BJ (cell line): ENCODE measurements at places on chromosomes 2 and 18. TPM values are rescaled to one million over a fixed set of nuclear protein-coding genes. Genes with fewer than 3 reads are reported as not detected.

GRCh38 chr18:44356566-44357157, 324.0 kb upstream of the SETBP1 start:
- DNase-seq, result no peak

Gene DES
- 5.4 and 7.0 TPM in 2 replicates for polyA plus RNA-seq

Gene LINC00305
- not detected in 2 replicates for polyA plus RNA-seq

Gene ADAM17
- 8.7 and 11.1 TPM in 2 replicates for polyA plus RNA-seq

Gene IL1A
- polyA plus RNA-seq, result 0.11 and 0.17 TPM in 2 replicates

DNA sequence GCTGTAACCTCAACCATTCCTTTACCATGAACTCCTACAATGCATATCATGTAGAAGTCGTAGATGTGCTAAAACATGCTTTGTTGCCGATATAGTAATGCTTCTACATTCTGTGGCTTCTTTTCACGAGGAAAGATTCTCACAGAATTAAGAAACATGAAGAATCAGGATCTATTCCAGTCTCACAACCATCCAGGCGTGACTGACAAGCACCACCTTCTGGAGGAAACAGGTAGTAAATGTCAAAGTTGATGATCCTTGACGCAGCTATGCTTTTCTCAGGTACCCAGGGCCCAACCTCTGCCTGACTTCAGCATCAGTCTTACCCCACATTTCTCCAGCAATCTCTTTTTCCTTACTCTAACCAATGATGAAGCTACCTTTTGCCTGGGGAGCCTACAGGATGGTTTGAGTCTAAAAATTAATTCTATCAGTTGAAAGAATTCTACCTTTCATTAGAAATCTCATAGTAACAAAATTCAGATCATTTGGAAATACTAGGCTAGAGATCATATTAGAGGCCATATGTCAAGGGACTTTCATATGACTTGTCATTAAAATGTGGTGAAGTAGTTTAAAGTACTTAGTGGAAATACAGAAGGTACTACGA, 123.3 kb upstream of the RND3 start:
- DNase-seq, result no peak

GRCh38 chr2:137947032-137947727, 17.1 kb upstream of the HNMT start:
- no peak for DNase-seq

Gene ANKRD36
- polyA plus RNA-seq, result 3.3 and 3.8 TPM in 2 replicates

- no peak for DNase-seq
These were observed 88.8 kb downstream of the CD8B2 start for GRCh38 chr2:106575955-106576354.

Gene GRB14
- polyA plus RNA-seq, result 0.29 and 0.32 TPM in 2 replicates

DNA sequence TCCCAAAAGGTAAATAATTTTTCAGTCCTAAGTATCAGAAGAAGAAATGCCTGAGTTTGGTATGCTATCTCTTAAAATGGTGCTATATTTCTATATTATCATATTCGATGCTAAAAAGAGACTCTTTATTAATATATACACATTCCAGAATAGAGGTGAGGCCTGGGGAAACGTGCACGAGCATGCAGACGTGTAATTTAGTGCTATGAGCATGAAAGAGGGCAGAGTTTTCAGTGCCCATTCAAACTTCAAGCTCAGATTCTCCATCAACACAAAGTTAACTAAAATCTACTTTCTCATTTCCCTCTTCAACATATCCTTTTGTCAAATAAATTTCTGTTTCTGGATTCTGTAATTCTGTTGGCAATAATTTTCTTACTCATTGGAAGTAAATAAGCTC, 5.7 kb upstream of the COBLL1 start:
- DNase-seq, result no peak

DNA sequence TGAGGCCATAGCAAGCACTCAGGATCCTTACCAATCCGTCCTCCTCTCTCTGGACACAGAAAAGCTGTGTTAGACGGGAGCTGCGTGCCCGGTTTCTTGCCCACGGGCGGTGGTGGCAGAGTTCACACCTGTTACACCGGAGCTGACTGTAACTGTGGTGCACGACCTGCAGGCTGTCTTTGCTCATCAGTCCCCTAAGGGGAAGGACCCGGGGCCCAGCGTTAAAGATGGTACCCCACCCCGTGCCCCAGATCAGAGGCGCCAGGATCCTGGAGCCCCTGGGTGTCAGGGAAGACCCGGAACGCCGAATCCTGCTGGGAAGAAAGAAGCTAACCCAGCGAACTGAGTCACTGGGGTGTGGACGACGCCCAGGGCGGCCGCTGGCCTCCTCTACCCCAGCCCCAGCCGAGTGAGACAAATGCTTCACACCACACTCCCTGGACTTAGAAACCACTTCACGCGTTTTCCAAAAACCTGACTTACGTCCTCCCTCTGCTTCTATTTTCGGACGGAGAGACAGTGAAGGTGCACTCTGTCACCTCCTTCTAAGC, 293.6 kb upstream of the SALL3 start:
- DNase-seq, result no peak

- no peak for DNase-seq
These were observed 17.5 kb downstream of the UXS1 start for GRCh38 chr2:106176446-106177099.

- DNase-seq, result no peak
These were observed 1490.2 kb upstream of the SLC39A10 start for GRCh38 chr2:194166818-194167217.

- DNase-seq, result no peak
These were observed 14.5 kb downstream of the OLA1 start for GRCh38 chr2:174233771-174234275.

DNA sequence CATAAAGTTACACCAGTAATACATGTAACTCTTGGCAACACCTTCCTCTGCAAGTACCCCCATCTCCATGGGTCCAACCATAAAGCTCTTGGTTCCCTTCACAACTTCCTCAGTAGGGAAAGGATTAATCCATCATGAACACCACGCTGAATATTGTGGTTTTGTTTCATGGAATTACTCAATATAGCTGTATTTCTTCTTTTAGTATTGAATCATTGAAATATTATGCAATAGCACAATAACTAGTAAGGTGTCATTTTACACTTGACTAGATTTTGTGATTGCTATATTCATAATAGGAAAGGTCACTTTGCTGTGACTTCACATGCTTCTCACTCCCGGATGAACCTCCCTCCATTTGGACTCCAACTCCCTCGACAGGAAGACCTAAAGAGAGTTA, 29.7 kb upstream of the PID1 start:
- no peak for DNase-seq
